ENCODE measurements at places on chromosomes 2 and 18.

DNA sequence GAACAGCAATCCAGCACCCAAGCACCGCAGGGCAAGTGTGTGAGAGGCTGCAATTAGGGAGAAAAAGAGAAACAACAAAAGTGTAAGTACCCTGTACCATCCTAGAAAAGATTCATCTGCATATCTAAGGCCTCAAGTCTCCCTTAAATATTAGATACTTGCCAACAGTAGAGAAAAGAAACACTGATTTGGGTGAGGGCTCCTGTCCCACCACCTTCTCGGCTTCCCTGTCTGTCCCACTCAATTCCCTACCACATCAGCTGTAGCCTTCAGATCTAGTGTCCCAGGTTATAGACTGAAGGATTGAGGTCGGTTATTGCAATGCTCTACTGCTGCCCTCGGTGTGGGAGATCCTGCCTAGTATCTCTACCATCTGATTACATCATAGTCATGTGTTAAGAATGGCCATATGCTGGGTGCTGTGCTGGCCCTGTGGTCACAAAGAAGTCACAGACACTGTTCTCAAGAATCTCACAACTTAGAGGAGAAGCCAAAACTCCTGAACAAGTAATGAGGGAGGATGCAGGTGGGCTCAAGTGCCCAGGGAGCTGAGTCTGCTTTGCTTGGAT, 2.5 kb downstream of the RAX start:
- no peak for DNase-seq

- no peak for DNase-seq
These were observed 95.6 kb upstream of the PDE1A start for GRCh38 chr2:182522405-182522896.

DNA sequence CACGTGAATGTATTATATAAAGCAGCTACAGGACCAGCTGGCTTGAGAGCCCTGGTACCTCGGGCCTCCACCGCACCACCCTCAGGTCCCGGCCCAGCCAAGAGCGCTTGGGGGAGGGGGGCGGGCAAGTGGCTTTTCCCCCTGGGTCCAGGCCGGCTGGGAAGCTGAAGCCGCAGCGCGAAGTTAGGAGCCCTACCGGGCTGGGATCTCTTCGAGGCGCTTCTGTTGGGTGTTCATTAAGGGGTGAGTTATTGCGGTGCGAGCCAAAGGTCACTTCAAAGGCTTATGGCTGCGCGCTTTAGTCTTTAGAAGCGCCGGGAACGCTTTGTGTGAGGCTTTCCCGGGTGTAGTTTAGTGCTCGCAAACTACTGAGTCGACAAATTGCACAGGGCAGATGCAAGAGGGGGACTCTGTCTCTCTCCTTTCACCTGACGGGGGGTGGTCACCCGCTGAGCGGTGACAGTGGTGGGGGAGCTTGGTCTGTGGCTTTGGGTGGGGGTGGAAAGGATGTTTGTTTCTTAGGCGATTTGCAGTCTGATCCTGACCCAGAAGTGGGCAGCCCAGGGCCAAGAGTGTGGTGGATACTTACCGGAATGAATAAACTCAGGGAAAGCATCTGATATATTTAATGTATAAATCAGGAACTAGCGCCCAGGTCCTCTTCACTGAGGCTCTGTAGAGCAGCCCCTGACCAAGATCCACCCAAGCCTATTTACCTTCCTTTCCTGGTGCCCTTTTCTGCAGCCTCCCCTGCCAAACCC, 6.0 kb downstream of the HOXD3 start:
- no peak for DNase-seq

GRCh38 chr18:57801761-57802212, 1.3 kb downstream of the ATP8B1 start:
- DNase-seq: no peak

- DNase-seq: no peak
These were observed 113.2 kb upstream of the ALPP start for GRCh38 chr2:232265329-232265728.
